ENCODE measurements at places on chromosomes 11 and 22.
A peak's percentile ranks its signal among the peaks of the same experiment; 100 is the strongest.

GRCh38 chr22:50045211-50046018 lies 12.7 kb downstream of the TTLL8 start:
- DNase-seq: no peak

DNA sequence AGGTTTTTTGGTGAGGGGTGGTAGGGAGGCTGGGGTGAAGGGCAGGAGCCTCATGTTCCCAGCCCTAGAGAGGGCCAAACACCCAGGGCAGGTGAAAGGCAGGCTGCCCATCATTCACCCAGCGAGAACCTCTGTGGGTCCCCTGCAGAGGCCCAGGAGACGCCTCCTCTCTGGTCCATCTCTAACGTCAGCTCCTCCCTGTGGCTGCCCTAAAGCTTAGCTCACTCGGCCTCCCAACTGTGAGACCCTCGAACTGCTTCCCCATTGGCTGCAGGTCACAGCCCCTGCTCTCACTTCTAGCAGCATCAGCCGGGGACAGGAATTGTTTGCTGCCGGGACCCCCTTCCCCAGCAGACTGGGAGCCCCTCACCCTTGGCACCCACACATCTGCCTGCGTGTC lies 615 bp upstream of the NFAM1 start:
- DNase-seq: no peak

GRCh38 chr11:103792981-103793468 lies 243.4 kb upstream of the DDI1 start:
- no peak for DNase-seq

GRCh38 chr11:41781441-41781840 lies 322.0 kb upstream of the LRRC4C start:
- no peak for DNase-seq

DNA sequence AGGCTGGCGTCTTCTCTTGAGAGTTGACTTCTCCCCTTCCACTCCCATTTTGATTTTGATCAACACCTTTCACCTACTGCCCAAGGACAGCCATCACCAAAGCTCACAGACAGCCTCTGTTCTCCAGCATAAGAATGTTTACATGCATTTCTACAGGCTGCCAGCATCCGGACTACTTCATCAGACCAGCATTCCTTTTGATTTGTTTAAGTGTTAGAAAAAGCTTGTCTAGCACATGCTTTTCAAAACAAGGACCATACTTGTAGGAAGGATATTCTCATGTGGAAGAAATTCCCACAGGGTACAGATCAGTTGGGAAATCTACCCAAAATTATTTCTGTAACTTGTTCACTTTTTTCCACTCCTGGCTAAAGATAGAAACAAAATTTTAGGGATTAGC lies 6.2 kb upstream of the KCNA4 start:
- DNase-seq: no peak

- no peak for DNase-seq
Measured at GRCh38 chr11:132064987-132065620, 694.7 kb downstream of the NTM start.

DNA sequence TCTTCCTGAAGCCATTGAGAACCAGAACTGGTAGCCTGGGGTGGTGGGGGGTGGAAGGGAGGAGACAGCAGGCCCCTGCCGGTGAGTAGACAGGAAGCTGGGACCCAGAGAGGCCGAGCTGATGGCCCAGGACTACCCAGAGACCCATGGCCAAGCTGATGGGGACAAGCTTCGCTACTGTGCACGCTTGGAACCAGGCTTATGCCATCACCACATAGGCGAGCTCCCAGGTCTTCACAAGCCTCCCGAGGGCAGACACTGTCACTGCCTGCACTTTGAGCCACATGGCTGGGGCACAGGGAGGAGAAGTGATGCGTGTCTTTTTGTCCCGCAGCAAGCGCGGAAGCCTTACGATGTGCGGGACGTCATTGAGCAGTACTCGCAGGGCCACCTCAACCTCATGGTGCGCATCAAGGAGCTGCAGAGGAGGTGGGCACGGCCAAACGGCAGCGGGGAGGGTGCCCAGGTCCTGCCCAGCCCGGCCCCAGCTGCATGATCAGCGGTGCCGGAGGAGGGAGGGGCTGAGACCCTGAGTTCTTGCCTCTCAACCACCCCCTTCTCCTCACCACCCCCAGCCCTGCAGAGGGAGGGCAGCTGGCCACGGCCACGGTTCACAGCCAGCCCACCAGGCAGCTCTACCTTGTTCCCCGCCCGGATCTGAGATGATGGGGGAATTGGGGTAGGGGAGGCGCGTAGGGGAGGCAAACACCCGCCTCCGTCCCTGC lies 76.0 kb upstream of the KCNQ1OT1 start:
- no peak for DNase-seq

GRCh38 chr11:15826826-15827225 lies 529.5 kb downstream of the SOX6 start:
- peak; percentile 5 for DNase-seq

DNA sequence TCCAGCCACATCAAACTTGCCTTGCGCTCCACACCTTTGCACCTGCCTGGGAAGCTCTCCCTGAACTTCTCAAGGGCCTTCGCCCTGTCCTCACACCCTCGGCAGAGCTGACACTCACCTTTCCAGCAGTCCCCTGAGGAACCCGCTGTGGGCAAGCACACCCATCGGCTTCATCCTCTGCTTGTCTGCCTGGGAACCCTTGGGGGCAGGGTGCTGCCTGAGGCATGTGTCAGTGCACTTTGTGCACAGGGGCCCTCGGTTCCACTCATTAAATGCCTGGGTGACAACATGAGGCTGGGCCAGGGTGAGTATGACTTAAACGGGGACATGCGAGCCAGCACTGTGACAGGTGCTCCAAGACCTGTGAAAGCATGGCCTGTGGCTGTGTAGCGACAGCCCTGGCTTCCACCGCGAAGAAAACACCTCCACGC lies 2.6 kb upstream of the LRFN4 start:
- DNase-seq: no peak

DNA sequence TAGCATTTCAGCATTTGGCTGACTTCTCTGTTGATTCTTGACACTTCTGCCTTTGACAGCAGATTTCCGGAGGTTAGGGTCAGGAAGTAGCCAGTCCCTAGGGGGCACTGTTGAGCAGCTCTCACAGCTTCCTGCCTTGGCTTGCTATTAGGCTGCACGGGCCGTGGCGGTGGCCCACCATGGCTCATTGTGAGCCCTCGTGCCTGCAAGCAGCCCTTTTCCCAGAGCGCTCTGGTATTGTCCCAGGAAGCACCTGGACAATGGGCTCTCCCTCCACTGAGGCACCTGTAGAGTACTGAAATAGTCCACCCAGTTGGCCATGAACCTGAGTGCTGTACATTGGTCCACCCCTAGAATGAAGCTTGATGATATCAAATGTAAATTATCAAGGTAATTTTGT lies 100.2 kb upstream of the GAL start:
- DNase-seq: peak; percentile 17

DNA sequence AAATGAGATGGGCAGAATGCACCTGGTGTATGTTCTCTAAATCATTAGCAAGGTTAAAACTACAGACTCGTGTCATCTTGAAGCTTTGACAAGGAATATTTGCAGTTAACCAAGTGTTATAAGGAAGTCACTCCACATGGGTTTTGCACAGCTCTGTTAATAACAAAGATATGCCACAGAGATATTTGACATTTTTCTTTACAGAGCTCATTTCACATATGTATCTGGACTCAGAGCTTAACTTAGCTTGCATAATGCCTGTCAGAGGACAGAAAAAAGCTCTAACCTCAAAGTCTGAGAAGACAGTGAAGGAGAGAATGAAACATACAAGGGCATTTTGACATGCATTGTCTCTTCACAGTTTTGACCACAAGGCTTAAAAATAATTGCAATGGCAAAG lies 105.5 kb downstream of the C11orf87 start:
- DNase-seq: no peak

DNA sequence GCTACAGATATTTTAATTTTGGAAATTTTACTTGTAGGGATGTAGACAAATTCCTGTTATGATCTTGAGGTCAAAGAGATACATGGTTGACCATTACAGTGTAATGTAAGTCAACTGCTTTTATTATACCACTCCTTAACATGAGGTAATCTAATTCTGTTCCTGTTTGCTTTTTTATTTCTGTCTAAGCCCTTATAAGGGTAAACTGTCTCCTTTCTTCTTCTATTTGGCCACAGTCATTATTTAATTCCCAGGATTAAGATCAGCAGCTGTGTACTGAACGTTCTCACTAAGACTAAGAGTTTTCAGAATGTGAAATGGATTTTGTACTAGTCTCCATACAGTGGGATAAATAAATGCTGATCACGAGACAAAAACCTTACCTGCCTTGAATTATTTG lies 32.8 kb downstream of the C2CD3 start:
- DNase-seq: no peak

DNA sequence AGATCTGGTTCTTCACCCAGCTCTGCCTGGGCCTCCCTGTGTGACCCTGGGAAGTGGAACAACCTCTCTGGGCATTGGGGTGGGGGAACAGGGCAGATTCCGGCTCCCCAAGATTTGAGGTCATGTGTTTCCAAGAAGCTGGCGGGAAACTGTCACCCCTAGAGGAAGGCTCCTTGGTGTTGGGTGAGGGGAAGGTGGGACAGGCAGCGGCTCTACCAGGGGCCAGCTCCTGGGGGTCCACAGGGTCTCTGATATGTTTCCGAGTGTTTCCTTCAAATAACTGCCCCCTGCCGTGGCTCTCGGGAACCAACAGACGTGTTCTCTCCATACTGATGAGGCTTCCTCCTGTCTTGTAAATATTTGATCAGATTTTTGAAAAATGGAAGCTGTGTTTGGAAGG lies 78.5 kb downstream of the MPPED1 start:
- no peak for DNase-seq

DNA sequence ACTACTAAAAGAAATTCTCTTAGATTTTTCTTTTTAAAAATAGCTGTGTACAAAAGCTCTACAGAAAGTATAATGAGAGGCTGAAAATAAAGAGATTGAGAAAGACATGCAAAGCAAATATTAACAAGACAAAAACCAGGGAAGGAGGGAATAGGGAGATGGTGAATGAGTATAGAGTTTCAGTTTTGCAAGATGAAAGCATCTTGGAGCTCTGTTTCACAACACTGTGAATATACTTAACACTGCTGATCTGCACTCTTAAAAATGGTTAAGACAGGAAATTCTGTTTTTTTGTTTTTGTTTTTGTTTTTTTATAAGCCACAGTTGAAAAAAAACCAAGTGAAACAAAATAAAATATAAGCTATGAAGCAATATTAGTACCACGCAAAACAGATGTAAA lies 5.5 kb downstream of the TMEM218 start:
- no peak for DNase-seq

GRCh38 chr11:70764356-70764905 lies 366.1 kb downstream of the CTTN start:
- no peak for DNase-seq

DNA sequence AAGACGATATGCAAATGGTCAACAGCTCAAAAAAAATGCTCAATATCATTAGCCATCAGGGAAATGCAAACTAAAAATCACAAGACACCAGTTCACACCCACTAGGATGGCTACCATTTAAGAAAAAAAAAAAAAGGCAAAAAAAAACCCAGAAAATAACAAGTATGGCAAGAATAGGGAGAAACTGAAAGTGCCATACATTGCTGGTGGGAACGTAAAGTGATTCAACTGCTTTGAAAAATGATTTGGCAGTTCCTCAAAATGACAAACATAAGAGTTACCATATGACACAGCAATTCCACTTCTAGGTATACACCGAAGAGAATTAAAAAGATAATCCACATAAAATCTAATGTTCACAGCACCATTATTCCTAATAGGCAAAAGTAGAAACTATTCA lies 47.5 kb downstream of the PICALM start:
- DNase-seq: no peak

All from NCI-H1048 (cell line).